Hematopoietic multipotent progenitor cell treated with erythropoietin and hydrocortisone succinate and interleukin-3 and kit ligand, for 8 days (in vitro differentiated cells): ENCODE measurements at places on chromosomes 6 and 20.

- no peak for DNase-seq
These were observed 183.1 kb downstream of the DTNBP1 start for GRCh38 chr6:15479761-15480160.

GRCh38 chr20:57579331-57579897, 18.5 kb downstream of the PCK1 start:
- no peak for DNase-seq

- DNase-seq: peak; percentile 64
These were observed 5.2 kb downstream of the FOXO3 start for GRCh38 chr6:108565893-108566292.

DNA sequence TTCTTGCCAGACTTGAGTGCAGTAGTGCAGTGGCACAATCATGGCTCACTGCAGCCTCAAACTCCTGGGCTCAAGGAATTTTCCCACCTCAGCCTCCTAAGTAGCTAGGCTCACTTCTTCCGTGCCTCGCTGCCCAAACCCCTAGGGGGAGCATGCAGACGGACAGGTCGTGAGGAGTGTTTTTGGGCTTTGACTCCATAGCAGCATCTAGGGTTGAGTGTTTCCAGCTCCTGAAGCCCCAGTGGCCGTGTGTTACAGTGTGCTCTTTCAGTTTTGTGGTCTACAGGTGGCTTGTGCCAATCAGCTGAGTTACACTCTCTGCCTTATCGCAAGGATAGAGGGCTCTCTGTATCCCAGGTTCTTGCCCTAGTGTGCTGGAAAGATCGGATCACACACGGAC, 33.4 kb downstream of the NCOA3 start:
- no peak for DNase-seq

- no peak for DNase-seq
These were observed 44.7 kb downstream of the NCOA3 start for GRCh38 chr20:47546184-47547033.

DNA sequence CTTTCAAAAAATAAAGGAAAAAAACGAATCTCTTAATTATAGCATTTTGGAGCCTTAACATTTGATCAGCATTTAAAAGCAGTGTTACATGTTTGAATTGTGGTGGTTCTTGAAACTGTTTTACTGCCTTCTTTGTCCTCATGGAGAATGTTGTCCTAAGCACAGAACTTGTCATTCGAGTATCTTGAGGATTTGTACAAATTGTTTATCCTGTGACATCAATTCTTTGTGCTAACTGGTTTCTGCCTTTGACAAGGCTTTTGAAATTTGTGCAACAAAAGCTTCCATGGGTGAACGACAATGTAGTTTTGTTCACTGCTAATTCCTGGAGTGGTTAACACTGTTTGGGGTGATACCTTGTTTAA, 130.8 kb downstream of the SCAF8 start:
- DNase-seq: no peak

DNA sequence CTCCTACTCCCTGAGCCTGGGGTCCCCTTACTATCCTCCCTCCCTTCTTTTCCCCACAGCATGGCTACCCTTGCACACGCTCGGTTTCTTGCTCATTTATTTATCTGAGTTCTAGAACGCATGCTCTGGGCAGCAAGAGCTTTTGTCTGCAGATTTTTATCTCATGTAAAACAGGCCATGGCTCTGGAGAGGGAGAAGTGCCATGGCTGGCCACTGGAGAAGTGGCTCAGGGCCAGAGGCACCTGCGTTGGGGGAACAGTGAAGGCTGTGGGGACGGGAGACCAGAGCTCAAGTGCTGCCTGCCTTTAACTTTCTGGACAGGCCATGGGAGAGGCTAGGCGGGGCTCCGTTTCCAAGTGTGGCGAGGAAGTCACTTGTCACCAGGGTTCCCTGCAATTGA, 177.7 kb upstream of the SULF2 start:
- DNase-seq: no peak

DNA sequence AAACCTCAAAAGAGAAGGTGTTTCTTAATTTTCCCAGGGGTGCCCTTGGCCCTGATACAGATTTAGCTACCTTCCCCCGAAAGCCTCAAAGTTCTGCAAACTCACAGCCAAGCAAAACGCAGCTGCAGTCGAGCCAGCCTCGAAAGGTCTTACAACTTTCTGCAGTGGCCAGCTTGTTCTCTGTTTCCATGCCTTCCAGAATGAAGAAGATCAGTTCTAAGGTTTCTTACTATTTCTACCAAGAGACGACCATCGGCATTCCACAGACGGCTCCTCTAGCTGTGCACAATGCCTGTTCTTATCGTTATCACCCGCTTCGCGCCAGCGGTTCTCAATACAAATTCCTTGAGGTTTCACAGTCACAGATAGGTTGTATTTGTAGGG, 28.5 kb upstream of the CCR6 start:
- no peak for DNase-seq

DNA sequence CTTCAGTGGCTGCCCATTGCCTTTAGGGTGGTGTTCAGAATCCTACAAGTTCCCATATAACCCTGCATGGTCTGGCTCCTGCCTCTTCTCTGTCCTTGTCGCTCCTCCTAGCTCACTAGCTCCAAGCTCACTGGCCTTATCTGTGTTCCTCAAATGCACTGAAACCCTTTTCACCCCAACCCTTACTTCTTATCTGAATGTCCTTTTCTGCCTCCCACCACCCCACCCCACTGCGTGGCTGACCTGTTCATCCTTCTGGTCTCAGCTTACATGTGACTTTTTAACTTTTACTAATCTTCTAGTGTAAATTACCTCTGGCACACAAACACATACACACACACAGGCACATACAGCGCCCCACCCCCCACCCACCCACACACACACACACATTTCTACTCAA, 41.0 kb upstream of the GLP1R start:
- DNase-seq: peak; percentile 82

DNA sequence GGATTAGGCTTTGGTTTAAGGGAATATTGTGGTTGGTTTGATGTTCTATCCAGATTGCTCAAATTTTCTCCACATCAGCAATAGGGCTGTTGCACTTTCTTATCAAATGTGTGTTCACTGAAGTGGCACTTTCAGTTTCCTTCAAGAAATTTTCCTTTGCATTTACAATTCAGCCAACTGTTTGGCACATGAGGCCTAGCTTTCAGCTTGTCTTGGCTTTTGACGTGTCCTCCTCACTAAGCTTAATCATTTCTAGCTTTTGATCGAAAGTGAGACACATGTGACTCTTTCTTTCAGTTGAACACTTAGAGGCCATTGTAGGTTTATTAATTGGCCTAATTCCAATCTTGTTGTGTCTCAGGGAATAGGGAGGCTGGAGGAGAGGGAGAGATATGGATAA, 104.8 kb downstream of the FLRT3 start:
- DNase-seq: no peak

DNA sequence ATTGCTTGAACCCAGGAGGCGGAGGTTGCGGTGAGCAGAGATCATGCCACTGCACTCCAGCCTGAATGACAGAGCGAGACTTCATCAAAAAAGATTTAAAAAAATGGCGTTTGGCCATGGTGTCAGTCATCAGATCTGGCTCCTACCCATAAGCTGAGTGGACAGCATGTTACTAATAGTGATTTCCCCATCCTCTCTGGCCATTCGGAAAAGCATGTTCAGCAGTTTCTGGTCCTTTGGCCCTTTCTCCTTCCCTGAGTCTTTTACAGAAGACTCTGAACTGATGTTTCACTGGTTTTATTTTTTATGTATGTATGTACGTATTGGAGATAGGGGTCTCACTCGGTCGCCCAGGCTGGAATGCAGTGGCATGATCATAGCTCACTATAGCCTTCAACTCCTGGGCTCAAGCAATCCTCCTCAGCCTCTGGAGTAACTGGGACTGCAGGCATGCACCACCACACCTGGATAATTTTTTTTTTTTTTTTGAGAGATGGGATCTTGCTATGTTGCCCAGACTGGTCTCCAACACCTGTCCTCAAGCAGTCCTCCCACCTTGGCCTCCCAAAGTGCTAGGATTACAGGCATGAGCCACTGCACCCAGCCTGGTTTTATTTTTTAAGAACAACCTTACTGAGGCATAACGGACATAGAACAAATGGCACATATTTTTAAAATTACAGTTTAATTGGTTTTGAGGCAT, 84.2 kb upstream of the CNKSR3 start:
- DNase-seq: no peak

GRCh38 chr6:147604373-147604772, 95.9 kb downstream of the SAMD5 start:
- DNase-seq: no peak

GRCh38 chr6:13397359-13398068, 69.2 kb upstream of the TBC1D7 start:
- peak; percentile 77 for DNase-seq

- DNase-seq: no peak
These were observed 44.4 kb downstream of the DCDC2 start for GRCh38 chr6:24313251-24314141.

GRCh38 chr20:8647961-8648441, 420.9 kb upstream of the PLCB4 start:
- DNase-seq: no peak

DNA sequence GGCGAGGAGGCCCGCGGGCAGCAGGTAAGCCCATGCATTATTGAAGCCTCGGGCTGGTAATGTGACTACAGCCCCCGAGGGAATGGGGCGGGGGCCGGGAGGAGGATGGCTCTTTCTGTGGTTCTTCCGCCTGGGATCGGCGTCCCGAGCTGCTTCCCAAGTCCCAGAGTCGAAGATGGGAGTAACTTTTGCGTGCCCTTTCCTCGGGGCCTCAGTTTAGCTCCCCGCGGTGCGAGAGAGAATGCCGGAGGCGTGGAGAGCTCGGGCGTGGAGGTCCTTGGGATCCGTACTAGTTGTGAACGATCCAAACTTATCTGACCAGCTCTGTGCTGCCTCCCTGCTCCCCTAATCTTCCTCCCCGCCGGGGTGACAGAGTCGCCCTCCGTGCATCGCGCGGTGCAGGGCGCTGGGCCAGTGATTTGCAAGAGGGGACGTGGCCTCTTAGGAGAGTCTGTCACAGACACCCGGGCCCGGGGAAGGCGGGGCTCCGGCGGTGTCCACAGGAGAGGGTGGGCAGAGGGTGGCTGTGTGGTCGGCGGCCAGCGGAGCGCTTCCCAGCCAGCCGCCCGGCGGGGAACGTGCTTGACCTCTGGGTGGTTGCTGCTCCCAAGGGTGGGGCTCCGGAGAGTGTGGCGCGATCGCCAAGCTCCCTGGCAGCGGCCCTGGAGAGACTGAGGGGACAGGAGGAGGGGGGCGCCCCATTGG, 815 bp downstream of the UTRN start:
- peak; percentile 28 for DNase-seq

- no peak for DNase-seq
These were observed 59.0 kb downstream of the ANKRD60 start for GRCh38 chr20:58169450-58169849.

DNA sequence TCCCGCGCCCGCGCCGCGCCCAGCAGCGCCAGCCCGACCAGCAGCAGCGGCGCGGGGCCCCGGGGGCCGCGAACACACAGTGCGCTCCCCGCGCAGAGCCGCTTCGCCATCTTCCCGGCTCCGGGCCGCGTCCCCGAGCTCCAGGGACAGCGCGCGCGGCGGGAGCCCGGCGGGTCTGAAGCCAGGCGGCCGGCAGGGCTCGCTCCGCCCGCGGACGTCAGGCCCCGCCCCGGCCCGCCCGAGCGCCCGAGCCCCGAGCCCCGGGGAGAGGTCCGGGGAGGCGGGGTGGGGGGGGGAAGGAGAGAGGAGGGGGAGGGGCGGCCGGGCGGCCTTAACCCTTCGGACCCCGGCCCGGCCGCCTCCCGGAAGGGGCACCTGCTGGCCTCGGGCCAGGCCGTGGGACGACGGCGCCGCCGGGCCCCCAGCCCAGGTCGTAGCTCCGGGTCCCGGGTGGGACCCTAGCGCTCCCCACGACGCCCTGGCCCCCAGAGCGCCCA, at the start of gene LAMA5:
Gene LAMA5 (minus strand): TSS at position 177 of the 497 bp plus-strand sequence. CDS start 67 bp downstream, at position 110.
- peak; percentile 26 for DNase-seq

DNA sequence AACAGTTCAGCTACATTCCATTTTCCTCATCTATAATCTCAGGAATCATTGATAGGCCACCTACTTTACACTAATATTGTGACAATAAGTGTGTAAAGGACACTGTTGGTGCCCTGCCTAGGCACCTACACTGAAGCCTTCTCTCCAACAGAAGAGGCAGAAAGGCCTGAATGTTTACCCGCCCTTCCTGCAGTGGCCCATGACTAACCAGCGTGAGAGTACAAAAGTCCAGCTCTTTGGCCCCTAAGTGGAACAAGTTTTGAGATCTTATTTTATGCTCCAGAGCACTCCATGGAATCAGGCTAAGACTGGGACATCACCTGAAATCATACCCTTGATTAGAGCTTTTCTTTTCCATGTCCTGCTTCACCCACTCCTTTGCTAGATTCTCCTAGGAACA, 359.7 kb downstream of the ARHGAP18 start:
- no peak for DNase-seq

DNA sequence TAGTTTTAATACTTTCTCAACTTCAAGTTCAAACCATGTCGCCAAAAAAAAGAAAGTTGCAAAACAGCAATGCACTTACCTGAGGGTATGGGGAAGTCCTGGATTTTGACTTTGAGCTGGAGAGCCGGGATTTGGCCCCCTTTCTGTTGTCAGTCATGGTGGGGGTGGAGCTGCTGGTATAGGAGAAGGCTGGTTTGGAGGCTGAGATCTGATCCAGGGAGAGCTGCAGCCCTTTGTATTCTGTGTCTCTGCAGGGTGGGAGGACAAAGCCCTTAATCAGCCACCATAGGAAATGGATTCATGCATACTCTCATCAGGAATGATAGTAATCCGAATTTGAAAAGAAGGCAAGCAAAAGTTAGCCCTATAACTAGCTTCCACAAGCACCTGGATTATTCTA, 44.0 kb downstream of the SIM1 start:
- no peak for DNase-seq

DNA sequence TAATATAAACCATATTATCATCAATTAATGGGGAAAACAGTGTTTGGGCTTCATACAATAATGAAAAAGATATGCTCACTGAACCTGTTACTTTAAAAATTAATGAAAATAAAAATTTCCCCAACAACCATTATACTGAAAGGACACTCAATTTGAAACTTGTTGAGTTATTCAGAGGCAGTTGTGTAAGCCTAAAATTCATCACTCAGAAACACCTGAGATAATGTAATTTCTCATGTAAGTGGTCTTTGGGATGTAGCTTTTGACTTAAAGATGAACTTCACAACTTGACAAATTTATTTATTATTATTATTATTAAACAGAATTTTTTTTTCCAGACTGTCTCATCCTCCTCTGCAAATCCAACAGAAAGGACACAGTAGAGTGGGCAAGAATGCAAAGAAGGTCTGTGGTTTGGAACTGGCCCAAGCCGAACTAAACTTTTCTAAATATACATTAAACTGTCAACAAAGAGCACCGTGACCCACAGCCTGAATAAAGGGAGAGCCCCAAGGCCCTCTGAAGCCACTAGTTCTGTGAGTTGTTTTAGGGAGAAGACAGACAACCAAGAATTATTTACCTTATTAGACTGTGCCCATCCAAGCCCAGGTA, 32.2 kb upstream of the HEY2 start:
- DNase-seq: no peak

- peak; percentile 46 for DNase-seq
These were observed 621.9 kb upstream of the CITED2 start for GRCh38 chr6:139996253-139996834.

GRCh38 chr6:12760911-12761310, 44.3 kb downstream of the PHACTR1 start:
- DNase-seq: no peak
